Bronchial epithelial cell (primary cell): ENCODE measurements at places on chromosomes 7 and 10.

DNA sequence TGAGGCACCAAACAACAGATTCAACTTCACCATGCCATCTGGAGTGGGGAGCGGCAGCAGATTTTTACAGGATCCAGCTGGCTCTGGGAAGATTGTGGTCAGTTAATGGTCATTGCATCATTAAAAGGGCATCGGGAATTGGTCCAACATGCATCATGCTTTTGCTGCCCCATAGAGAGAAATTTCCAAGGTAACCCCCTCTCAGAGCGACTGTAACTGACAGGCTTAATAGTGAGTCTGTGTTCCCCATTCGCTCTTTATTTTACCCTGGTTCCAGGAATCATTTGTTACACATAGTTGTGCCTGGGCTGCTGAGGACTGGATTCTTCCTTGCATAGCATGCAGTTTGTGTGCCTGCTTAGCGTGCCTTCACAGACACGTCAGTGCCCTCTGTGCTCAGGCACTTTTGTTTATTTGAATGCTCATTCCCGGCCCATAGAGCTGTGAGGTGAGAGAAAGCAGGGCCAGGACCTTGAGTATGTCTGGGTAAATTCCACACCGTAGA lies 49.9 kb downstream of the CDHR3 start:
- DNase-seq, result no peak

GRCh38 chr10:118775478-118775877 lies 20.7 kb upstream of the CACUL1 start:
- no peak for DNase-seq

- DNase-seq, result no peak
Observed at GRCh38 chr7:150954986-150955518, 23.1 kb downstream of the KCNH2 start.

- DNase-seq, result no peak
Observed at GRCh38 chr10:44178281-44178680, 206.6 kb downstream of the CXCL12 start.

- DNase-seq, result no peak
Observed at GRCh38 chr7:91671245-91671644, 209.3 kb downstream of the MTERF1 start.

- peak; percentile 7 for DNase-seq
Observed at GRCh38 chr7:66542528-66543269, 86.0 kb upstream of the KCTD7 start.

DNA sequence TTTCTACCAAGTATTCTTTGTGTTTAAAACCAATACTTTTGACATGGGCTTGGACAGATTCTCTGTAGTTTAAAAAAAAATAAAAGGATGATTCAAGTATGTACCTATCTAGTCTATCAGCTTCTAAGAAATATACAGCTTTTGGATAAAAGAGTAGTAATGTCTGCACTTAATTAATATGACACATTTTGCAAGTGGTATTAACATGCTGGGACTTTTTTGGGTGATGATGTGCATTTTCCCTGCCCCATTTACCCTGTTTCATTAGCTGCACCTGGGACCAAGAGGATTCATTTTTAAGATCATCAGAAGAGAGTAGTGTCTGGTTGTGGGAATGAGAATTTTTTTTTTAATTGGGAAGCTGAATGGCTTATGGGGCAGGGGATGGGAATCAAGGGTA lies 236.2 kb upstream of the KLF14 start:
- DNase-seq, result no peak
